Stimulated activated CD4-positive, alpha-beta T cell treated with anti-CD3 and anti-CD28 coated beads, Interleukin-15, amount 100 ng/mL, for 1 hour (primary cell): ENCODE measurements at places on chromosomes 13 and 19.

DNA sequence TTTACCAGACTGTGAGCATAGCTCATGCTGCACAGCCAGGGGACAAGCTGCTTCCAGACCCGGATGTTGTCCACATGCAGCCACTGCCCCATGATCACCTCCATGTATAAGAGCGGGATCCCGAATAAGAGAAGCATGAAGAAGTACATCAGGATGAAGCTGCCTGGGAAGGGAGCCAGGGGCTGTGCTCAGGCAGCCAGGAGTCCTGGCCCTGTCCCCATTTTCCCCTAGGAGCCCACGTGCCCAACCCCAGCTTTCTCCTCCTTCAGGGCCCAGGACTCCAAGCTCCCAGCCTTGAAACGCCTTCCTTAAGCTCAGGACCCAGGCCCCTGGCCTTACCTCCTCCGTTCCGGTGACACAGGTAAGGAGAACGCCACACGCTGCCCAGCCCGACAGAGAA is 69.3 kb downstream of the SLC6A16 start:
- DNase-seq: no peak

GRCh38 chr19:19004144-19004543 is 29.2 kb downstream of the SUGP2 start:
- DNase-seq: no peak

- DNase-seq: no peak
Observed at GRCh38 chr19:13951799-13952153, 533 bp upstream of the DCAF15 start.

DNA sequence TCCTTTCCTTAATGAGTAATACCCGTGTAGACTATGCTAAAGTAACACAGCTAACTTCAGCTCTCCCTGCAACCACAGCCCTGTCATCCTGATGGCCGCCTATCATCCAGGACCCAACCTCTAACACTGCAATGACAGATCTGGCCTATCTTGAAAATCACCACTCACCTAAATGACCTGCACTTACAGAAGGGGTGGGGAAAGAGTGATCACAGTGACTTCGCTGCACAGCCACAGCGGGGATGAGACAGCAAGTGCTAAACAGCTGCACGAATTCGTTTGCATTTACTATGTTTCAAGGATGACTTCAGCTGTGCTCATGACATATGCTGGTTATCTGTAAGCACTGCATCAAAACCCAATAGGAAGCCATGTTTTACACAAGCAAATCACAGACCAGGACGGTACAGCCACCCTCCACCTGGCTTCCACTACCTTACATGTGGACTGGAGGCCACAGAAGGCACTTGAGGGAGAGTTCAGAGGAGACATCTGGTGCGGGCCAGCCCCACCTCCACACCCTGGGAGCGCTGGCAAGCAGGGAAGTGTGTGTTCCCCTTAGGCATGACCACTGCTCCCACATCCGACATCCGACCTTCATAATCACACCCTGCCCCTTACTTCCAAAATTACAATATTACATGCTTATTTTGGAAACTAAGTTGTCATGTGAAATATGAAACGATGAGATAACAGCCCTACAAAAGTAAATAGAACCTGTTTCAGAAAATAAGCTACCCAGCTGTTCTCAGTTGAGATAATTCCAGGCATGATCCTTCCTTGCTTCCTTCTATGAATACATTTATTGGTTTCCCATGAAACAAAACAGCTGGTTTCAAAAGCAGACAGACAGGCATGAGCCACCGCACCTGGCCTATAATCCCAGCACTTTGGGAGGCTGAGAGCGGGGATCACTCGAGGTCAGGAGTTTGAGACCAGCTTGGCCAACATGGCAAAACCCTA is 95.7 kb downstream of the STK24 start:
- DNase-seq: no peak

DNA sequence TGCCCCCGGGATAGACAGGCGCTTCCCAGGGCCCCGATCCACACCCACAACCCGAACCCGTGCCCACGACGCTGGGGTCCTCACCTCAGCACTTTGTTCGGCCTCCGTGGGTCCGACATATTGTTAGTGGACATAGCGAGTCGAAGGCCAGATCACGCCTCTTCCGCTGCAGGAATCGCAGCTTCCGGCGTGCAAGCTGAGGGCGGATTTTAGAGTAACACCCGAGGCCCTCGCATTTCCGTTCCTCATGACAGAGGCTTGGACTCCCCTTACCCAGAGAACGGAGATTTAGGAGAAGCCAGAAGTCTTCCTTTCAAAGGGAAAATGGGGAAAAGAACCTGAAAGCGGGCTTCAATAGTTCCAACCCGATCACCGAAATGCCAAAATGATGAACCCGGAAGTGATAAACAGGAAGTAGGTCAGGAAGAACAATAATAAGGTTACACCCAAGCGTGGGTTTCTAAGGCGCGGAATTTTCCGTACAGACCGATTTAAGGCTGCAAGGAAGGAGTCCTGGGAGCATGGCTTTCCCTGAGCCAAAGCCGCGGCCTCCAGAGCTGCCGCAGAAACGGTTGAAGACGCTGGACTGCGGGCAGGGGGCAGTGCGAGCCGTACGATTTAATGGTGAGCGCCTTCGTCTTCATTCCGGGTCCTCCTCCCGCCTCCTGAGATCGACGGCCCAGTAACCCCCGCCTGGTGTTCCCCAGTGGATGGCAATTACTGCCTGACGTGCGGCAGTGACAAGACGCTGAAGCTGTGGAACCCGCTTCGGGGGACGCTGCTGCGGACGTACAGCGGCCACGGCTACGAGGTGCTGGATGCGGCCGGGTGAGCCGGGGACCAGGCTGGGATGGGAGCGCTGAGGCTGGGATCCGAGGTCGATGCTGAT is 2.9 kb downstream of the WDR83 start:
- DNase-seq: peak; percentile 54
